Activated gamma-delta T cell (primary cell): ENCODE measurements at places on chromosomes 6 and 20.

- no peak for DNase-seq
These were observed 241.8 kb upstream of the SULF2 start for GRCh38 chr20:48026981-48027592.

- DNase-seq: no peak
These were observed 14.2 kb downstream of the EEF1E1 start for GRCh38 chr6:8087870-8088754.

DNA sequence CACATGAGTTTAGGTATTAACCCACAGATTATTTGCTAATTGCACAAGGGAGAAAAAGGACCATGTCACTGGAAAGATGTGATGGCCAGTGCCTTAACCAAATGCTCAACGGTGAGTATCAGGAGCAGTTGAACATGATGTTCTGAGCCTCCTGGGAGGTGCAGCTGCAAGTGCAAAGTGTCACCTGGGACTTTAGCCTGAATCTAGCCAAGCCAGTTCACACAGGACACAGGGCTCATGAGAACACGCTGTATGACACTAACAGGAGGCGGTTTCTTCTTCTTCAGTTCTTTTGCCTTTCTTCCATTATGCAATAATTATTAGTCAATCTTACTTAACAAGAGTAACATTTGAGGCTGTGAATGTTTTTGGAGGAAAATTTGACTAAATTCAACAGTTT is 225.3 kb downstream of the THBS2 start:
- no peak for DNase-seq

- DNase-seq: no peak
These were observed 85.1 kb upstream of the CNKSR3 start for GRCh38 chr6:154595538-154595937.
